ENCODE measurements at places on chromosomes 2 and 18.

DNA sequence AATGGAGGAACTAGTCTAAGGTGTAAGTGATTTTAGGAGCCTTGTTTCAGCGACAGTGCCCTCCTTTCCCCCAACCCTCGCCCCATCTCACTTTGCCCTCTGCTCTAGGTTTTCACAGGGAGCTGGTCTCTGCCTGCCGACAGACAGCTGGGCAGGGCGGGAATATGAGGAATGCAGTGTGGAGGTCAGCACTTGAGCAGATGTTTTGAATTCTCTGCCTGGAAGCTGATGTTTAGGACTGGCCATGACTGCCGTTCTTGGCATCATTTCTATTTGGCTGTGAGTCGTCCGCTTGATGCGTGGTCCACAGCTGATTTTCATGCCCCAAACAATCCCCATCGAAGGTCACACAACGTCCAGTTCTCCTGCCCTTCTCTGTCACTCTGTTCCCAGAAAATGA, 55.1 kb upstream of the SIX3 start:
- DNase-seq: peak; percentile 9

DNA sequence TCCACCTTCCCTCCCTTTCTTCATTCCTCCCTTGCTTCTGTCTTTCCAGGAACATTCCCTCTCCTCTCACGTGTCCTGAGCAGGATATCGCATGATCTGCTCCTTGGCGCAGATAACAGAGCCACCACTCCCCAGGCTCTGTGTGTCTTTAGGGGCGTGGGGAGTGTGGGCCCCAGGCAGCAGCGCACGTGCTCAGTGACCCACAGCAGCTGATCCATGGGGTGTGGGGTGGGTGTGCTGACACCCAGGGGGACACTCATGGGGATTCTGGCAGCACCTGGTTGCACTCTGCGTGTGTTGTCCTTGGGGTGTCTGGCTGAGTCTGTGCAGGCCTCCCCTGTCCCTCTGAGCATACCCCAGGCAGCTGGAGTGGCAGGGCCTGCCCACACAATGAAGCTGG, 9.9 kb upstream of the FOSL2 start:
- no peak for DNase-seq

- no peak for DNase-seq
Measured at GRCh38 chr2:152167065-152167464, 8.5 kb downstream of the STAM2 start.

DNA sequence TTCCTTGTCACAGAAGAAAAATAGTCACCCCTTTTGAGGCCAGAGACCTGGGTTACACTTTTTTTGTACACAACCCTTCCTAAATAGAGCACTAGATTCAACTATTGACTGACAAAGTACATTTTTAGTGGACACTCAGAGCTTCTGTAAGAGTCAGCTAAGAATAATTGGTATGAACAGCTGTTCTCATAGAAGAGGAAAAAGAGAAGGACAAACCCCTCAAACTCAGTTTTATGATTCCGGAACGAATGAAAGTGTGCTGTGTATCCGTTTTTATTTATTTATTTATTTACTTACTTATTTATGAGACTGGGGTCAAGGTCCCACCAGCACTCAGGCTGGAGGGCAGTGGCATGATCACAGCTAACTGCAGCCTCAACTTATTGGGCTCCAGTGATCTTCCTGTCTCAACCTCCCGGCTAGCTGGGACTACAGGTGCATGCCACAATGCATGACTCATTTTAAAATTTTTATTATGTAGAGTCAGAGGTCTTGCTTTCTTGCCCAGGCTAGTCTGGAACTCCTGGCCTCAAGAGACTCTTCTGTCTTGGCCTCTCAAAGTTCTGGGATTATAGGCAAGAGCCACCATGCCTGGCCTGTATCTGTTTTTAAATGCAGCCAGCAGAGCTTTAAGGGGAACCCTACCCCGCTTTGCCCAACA, 36.0 kb upstream of the FZD5 start:
- no peak for DNase-seq

- DNase-seq: no peak
Measured at GRCh38 chr18:3179430-3180089, 40.2 kb downstream of the MYOM1 start.

GRCh38 chr2:158567208-158567607, 110.5 kb downstream of the PKP4 start:
- DNase-seq: no peak

GRCh38 chr2:233081232-233081730, 21.1 kb downstream of the INPP5D start:
- no peak for DNase-seq

- DNase-seq: no peak
Measured at GRCh38 chr2:154698296-154698720, at the start of gene KCNJ3. Gene KCNJ3 (plus strand): TSS chr2:154698695. CDS start chr2:154698776, 81 bp downstream.

DNA sequence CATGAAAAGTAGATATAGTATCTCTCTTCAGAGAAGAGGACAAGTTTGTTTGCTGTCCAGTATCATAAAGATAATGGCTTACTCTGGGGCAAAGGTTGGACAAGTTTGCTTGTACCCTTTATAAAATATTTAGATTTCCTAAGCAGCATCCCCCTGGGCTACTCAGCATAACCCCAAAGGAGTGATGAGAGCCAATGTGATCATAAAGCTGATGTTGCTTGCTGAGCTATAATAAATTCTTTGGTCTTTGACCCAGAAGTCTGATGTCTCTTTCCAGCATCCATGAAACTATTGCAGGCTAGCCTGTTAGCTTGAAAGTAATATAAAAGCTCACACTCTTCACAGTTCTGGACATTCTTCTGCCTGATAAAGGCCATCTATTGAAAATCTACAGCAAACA, 138.3 kb upstream of the STON1 start:
- no peak for DNase-seq

- DNase-seq: no peak
Measured at GRCh38 chr2:11562476-11562875, 28.6 kb downstream of the GREB1 start.

DNA sequence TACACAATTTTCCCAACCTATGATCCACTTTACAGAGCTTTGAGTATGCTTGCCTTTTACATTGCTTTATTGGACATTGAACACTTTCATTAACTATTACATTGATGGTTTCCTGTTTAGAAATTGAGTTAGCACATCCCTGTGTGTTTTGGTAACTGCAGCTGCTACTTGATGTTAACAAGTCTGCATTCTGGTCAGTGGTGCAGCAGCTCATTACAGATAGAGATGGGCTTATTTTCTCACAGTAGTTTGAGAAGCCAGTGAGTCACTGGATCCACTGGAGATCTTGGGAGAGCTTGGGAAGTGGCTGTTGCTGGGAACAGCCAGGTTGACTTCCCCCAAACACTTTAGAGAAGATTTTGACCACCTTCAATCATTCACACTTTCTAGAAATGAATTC, 150.5 kb downstream of the ARHGAP15 start:
- DNase-seq: no peak

- DNase-seq: no peak
Measured at GRCh38 chr2:138023298-138023697, 59.0 kb downstream of the HNMT start.

- DNase-seq: no peak
Measured at GRCh38 chr18:59324623-59324971, 6.1 kb upstream of the CPLX4 start.

- no peak for DNase-seq
Measured at GRCh38 chr18:35178260-35178659, 62.6 kb upstream of the ZNF397 start.

DNA sequence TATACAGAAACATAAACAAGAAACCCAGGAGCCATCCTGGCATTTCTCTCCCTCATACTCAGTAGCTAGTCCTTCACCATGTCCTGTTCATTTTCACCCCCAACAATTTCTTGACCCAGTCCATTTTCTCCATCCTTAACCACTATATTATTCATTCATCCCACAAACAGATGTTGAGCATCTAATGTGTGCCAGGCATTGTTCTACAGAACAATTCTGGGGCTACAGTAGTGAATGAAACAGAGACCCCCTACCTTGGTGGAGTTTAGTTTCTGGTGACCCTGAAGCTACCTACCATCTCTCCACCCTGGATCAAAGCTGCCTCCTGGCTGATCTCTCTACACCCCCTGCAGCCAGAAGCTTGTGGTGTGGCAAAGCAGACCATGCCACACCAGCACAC, 27.5 kb upstream of the BZW1 start:
- no peak for DNase-seq

DNA sequence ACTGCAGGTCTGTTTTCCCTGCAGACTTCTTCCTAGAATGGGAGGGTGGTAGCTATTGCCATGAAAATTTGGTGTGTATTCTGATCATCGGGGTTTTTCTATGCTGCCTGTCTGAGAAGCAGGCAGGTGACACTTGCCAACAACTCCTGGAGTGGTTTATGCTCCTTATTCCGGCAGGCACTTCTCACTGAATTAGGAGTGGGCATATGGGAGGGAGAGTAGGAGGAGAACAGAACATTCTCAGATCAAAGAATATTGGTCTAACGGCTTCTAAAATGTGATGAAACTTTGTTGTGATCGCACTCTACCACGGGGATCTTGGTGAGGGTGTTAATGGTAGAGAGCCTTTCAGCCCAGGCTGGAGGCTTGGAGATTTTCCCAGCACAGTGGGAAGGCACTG, 480.8 kb downstream of the PLCL1 start:
- DNase-seq: no peak

GRCh38 chr18:13562494-13563029, 163.8 kb downstream of the FAM210A start:
- no peak for DNase-seq

GRCh38 chr18:9753846-9754245, 45.7 kb downstream of the RAB31 start:
- no peak for DNase-seq

DNA sequence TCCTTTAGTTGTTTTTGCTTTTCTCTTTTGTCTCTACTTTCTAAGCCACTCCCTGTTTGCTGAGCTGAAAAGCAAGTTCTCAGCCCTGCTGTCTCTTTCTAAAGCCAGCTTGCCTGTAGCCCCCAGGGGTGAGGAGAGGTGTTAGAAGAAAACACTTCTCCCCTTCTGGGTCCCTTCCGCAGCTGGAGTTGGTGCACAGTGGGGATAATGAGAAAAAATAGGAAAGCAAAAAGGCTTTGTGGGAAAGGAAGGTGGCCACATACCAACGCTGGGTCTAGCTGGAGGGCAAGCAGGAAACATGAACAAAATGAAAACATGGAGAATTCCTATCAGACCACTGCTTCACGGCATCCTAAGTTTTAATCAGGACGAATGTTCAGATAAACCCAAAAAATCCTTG, 15.5 kb upstream of the SLC20A1 start:
- no peak for DNase-seq

- no peak for DNase-seq
Measured at GRCh38 chr2:121186261-121186660, 98.7 kb downstream of the TFCP2L1 start.

- no peak for DNase-seq
Measured at GRCh38 chr2:127545189-127545588, 9.7 kb downstream of the MYO7B start.

DNA sequence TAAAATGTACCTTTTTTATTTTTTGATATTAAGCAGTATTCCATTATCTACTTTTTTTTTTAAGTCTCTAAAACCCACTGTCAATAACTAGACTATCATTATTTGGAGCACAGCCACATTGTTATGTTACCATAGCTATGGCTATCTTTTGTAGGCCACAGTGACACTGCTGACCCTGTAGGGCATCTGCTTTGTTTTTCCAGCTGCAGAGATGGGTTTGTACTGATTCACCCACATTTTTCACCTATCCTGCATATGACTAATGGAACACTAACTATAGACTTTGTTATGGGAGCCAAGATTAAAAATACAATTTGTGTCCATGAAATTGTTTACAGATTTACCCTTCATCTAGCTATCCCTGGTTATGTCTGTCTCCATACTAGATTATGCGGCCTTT, 21.6 kb upstream of the OTX1 start:
- no peak for DNase-seq

- no peak for DNase-seq
Measured at GRCh38 chr2:45636008-45636407, 15.5 kb upstream of the PRKCE start.

Data from fibroblast of the conjunctiva (primary cell).